NCI-H1436 treated with DMSO at 0.1 percent for 48 hours (cell line): ENCODE measurements at places on chromosomes 6 and 20.

GRCh38 chr6:14727494-14728395 lies 518.1 kb upstream of the JARID2 start:
- no peak for DNase-seq

DNA sequence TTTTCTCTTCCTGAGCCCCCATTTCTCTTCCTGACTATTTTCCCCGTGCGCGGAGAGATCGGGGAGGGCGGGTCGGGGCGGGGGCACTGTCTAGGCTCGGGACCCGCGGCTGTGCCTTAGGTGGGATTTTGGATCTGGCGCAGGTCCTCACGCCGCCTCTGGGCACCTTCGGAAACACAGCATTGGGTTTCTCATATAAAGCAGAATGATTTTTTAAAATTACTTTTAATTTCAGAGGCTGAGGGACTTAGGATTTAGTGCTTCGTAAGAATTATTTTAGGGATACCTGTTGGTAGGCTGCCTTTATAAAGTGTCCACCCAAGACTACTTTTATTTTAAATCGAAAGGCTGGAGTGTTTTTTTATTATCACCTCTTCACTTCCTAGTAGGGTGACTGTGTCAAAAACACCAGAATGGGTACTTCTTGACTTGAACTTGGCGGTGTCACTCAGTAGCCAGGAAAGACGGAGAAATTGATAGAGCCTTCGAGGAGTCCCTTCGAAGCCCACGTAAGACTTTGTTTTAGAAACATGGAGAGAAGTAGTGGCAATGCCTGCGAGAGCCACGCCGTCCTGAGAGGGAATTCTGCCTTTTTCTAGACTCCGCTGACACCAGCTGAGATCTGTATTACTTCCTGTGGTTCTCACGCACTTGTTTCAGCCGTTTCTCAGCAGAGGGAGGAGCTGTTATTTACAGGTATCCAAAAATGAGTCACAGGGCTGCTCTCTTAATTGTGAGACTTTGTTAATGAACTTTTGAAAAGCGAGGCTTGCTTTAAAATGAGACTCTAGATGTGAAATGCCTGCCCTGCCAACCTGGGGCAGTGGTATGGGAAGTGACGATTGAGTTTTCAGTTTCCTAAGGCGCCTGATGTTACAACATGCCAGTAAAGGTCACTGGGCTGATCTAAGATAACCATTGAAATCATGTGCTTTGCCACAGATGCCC lies 667 bp downstream of the STX11 start:
- DNase-seq, result no peak

GRCh38 chr6:168447282-168447681 lies 6.3 kb downstream of the SMOC2 start:
- no peak for DNase-seq

DNA sequence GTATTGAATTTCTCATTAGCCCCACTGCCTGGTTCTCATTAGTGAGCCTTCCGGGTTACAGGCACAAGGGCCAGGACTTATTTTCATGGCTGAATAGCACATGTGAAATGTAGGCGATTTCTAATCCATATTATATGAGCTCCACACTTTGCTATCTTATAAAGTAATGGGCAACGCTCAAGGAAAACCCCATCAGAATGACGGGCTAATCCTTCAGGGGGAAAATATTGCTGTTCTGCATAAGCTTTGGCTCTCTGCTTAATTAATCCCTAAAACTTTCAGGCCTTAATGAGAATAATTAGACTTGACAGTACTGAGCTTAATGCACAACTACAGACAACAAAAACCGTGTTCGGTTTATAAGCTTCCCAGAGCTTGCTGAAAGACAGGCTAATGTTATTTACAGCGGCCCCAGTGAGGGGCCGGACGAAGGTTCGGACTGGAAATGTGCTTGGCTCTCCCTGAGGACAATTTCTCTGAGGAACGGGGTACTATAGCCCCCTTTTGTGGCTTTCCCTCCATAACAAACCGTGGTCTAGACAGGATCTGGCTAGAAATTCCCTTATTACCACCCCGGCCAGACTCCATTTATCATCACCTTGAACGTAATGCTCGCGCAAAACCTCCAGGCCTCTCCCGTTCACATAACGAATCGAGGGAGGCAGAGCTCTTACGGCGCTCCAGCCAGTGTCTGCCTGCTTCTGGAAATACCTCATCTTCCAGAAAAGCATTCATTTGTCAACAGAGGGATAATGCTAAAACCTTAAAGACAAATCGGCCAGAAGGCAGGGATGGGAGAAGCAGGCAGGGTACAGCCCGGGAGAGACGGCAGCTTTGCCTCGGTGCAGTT lies 164.5 kb downstream of the CD83 start:
- DNase-seq, result no peak

DNA sequence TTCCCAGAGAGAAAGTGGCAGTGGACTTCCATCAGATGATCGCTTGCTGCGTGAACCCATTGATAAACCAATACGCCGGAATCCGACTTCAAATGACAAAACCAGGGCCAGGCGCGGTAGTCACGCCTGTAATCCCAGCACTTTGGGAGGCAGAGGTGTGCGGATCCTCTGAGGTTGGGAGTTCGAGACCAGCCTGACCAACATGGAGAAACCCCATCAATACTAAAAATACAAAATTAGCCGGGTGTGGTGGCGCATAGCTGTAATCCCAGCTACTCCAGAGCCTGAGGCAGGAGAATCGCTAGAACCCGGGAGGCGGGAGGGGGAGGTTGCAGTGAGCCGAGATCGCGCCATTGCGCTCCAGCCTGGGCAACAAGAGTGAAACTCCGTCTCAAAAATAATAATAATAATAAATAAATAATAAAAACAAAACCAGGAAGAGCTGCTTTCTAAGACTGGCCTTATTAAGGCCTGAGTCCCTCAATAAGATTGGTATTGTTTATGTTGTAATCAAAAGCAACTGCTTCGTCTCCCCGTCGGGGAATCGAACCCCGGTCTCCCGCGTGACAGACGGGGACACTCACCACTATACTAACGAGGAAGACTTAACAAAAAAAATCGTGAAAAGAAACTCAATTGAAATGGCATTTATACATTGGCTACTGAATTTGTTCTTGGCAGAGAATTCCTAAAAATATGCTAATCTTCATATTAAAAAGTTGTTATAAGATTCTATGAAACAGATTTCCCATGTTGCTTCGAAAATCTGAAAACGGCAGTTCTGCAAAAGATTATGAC lies 110.2 kb upstream of the ZNF184 start:
- no peak for DNase-seq

DNA sequence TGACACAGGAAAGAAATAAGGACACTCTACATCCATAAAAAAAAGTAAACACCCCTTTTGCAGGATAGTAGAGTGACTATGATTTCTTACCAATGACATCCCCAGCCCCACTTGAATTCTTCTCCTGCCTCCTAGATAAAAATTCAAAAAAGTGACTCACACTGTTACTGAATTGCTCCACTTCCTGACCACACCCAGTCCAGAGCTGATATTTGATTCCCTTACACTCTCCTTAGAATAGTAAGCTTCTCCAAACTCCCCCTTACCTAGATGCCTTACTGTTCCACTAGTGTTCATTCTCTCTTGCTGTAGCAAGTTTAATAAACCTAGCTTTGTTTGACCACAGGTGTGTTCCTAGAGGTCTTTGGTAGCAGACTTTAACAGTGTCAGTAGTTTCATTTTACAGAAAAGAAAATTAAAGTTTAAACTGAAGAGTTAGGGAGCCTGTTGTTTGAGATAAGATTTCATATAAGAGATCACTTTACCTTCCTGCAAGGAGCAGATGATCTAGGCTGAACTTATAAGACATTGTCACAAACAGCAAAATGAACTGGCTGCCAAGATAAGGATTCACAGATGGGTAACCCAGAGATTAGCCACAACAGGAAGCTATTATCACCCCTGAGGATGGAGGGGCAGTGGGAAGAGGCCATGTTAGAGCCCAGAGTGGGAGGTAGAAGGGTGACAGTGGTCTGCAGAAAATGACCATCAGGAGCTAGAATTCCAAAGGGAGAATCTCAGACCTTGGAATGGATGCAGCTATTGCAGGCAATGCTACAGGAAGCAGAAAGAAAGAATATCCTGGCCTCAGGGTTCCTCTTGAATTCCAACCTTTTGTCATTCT lies 28.4 kb upstream of the BTN3A2 start:
- no peak for DNase-seq

GRCh38 chr6:73586416-73586974 lies 65.7 kb upstream of the EEF1A1 start:
- DNase-seq, result no peak

GRCh38 chr6:97049253-97050011 lies 124.9 kb downstream of the KLHL32 start:
- no peak for DNase-seq
